ENCODE measurements at places on chromosomes 4 and X.
A peak's percentile ranks its signal among the peaks of the same experiment; 100 is the strongest.

GRCh38 chr4:188620608-188621007 is 481.4 kb downstream of the TRIML1 start:
- DNase-seq, result no peak

- DNase-seq, result no peak
Measured at GRCh38 chrX:98523026-98523425, 1639.3 kb downstream of the RPA4 start.

- no peak for DNase-seq
Measured at GRCh38 chrX:24184018-24184417, 34.5 kb downstream of the ZFX start.

DNA sequence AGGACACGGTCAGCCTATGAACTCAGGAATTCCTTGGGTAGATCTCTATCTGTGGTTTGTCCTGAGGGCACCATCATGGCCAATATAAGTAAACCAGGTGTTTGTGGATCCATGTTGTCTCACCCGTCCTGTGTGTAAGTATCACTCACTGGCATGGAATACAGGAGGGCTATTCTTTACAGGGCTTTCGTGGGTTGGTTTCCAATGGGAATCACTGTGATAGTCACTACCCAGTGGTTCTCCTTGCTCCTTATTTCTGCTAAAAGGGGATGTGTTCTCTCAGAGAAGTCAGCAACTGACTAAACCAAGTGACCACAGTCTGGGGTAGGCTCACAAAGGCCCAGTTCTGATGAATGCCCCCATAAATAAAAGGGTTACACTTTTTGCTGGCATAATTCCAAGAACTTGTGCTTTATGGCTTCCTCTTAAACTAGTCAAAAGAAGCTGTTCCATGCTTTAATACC is 236.7 kb upstream of the JADE1 start:
- no peak for DNase-seq

GRCh38 chrX:9873952-9874351 is 87.7 kb downstream of the SHROOM2 start:
- DNase-seq, result no peak

DNA sequence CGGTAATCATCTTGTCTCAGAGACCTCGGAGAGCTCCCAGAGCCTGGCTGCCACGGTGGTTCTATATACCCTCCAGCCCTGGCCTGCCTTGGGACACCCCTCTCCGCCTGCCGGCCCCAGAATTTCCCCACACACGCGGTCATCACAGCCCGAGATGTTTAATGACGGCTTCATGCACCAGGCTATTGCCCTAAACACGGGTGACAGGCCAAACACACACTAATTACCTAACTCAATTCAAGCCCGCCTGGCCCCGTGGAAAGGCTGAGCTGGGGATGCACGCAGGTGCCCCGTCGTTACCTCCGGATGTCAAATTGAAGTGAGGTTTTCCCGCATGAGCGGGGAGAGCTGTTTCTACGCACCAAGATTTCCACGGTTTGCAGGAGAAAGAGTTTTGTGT is 72.9 kb upstream of the PPP2R3B start:
- no peak for DNase-seq

DNA sequence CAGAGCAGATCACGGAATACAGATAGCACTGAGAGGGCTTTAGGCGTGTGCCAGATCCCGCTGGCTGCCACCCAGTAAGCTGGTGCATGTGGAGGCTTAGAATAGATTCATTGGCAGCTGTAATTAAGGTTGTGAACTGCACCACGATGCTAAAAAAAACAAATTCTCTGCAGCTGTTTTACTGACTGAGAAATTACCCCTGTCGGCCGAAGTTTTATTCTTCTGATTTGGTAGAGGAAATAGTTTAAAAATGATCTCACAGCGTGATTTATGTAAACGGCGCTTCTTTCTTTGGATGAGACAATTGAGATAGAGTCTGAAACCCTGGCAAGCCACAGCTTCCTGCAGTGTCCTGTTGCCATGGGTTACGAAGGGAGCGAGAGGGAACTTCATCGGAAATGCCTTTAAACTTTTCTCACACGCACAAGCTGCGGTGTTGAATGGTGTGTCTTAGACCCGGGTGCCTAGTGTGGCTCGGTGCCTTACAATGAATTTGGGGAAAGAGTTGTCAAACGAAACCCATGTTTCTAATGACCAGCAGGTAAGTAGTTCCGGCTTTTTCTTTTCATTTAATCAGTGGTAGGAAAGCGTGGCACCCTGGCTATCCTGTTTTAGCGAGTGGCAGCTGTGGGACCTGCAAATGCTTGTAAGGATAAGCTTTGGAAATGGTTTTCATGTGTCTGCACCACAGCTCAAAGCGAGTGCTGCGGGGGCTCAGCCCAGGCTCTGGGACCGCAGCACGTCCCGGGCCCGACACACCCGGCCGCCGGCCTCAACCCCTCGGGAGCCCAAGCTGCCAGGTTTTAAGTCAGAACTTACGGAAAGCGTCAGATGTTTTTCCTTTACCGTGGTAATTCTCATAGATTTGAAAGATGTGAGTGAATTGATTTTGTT is 71.7 kb upstream of the HGFAC start:
- peak; percentile 57 for DNase-seq

DNA sequence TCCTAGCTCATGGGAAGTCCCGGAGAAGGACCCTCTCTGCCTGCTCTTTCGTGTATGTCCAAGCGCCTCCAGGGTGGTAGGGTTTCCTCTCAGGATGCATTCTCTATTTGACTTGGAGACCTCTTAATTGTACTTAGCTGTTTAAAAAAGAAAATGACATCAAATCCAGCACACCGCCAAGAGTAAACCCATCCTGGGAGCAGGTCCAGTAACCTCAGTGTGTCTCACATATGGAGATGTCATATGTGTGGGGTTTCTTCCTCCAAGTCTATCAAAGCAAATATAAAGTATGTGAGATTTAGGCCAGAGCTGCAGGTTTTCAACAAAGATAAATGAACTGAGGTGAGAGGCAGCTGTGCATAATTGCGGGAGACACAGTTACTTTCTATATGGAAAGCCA is 209.4 kb upstream of the ANXA3 start:
- no peak for DNase-seq

DNA sequence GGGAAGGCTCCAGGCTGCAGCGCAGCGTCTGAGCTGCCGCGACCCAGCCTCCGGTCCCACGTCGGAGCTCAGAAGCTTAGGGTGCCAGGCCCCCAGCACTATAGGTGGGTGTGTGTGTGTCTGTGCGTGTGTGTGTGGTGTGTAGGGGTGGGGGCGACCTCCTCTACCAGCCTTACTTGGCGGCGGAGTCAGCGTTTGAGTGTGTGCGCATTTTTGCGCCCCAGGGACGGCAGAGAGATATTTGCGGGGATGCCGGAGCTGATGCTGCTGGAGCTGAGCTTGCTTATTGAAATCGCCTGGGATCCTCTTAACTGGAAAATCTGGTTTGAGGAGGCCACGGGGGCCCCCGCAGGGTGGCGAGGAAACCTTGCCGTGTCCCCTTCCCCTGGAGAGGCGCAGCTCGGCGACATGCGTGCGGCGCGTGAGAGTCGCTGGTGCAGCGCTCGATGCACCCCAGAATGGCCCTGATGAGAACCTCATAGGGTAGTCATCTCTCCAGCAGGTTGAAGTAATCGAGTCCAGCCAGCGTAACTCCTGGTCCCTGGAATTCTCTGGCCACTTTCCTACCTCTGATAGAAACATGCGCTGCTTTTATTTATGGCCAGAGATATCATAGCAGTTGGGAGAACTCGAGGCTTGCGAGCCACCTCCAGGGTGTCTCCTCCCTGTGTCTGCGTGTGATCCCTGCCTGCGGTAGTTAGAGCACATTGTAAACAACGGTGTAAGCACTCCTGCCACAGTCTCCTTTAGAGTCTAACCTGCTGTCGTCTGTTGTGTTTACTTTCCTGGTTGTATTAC is 2.7 kb downstream of the ADGRL3 start:
- DNase-seq, result no peak

DNA sequence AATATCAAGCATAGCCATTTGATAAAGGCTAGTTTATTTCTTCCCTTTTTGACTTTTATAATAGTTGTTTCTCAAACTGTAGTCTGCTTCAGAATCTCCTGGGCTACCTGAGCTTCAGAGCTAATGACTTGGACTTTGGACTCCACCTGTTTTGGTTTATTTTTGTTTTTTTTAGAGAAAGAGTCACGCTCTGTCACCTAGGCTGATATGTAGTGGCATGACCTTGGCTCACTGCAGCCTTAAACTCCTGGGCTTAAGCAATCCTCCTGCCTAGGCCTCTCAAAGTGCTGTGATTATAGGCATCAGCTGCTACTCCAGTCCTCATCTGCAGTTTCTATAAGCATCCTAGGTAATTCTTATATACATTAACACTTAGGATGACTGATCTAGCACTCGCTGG is 90.5 kb downstream of the DDIT4L start:
- DNase-seq, result no peak

DNA sequence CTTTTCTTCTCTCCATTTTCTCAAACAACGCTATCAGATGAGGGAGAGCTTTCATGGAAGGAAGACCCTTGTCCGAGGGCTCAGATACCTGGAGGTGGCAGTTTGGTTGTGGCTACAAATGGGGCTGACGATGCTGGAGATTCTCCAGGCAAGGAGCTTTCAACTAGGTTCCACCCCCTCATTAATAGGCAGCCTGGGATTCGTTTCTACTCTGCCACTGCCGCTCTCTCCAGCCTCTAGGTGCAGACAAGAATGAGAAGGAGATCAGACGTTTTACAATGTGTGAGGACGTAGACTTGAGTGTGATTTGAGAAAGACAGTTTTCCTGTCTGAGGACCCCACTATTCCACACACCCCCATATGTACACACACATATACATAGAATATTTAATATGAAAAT is 53.1 kb downstream of the ETNPPL start:
- DNase-seq, result no peak

DNA sequence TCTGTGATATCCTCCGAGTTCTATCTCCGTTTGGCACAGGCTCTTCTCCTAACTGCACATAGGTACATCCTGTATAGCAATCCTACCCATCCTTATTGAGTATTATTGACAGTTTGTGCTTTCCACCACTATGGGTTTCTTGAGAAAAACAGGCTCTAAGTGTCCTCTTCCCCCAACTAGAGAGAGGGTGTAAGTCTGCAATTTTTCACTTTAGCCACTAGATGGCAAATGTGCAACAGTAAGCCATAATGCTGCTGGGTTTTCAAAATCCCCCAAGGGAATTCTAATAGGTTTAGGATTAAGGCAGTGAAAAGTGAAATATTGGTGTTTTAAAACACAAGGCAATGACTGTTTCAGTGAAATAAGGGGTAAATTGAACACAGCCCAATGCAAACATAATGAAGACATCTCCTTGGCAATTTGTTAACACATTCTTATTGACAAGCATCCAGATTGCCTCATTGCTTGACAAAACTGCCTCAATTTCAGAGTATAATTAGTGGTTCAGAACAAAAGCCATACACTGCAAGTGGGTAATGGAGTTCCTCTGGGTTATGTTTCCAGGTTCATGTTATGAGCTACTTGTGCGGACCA is 239.0 kb upstream of the HTR2C start:
- DNase-seq, result no peak

- DNase-seq, result no peak
Measured at GRCh38 chr4:13570916-13571315, 26.6 kb upstream of the NKX3-2 start.

DNA sequence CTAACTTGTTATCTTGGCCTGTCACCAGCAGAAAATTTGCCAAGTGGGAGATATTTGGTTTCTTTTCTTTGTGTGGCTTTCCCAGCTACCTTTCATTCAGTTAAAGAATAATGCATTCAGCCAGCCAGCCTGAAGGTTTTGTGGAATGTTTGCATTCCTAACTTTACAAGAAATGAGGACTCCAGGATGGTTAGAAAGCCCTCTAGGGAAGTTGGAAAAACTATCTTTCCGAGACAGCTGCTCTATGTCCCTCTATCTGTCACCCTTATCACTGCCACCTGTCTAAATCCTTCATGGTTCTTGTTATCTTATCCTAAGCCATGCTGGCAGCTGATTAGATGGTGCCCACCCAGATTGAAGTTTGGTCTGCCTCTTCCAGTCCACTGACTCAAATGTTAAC is 384.2 kb downstream of the SH3BGRL start:
- no peak for DNase-seq

DNA sequence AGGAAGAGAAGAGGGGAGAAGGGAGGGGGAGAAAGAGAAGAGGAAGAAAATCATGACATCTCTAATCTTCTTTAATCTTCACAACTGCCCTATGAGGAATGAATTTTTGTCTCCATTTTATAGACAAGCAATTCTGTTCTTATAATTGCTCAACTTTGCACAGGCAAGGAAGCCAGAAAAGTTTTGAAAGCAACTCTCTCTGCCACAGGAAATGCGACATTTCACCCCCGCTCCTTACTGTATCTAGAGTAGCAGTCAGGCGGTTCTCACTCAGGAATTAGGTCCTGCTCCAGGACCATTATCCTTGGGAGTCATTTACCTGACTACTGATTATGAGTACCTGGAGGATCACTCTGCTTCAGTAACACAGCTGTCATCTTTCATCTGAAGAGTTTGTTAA is 69.2 kb upstream of the FAM9A start:
- DNase-seq, result no peak

DNA sequence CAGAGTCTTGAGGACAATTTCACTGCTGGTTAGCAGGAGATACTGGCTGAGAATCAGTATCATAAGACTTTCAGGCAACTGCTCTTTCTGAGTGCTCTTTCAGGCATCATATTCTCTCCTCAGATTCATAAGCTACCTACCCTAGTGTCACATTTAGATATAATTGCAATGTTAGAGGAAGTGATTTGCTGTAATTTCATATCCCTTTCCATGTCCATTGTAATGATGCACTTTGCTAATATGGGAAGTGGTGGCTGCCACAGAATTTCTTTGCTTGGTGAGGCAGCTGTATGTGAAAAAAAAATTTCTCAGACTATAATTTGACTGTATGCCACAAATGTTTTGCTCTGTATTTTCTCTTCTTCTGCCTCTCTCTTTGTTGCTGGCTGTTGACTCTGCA is 63.3 kb downstream of the DOCK11 start:
- no peak for DNase-seq

DNA sequence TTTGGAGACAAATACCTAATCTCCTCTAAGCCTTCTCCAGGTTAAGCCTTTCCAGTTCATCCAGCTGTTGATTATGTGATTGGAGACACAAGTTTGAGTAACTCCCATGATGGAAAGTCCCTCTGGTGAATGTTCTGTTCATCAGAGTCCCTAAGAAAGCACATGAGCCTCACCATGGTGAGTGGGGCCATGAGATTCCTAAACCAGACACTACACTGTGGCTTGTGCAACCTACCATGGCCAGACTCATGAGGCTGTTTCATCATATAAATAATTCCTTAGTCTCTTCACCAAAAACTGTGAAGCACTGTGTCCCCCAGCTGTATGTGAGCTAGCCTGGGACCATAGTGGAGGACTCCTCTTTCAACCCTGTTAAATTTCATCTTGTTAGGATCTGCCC is 14.4 kb downstream of the PKD2 start:
- DNase-seq, result no peak

- no peak for DNase-seq
Measured at GRCh38 chr4:169201222-169202144, 69.3 kb downstream of the SH3RF1 start.

DNA sequence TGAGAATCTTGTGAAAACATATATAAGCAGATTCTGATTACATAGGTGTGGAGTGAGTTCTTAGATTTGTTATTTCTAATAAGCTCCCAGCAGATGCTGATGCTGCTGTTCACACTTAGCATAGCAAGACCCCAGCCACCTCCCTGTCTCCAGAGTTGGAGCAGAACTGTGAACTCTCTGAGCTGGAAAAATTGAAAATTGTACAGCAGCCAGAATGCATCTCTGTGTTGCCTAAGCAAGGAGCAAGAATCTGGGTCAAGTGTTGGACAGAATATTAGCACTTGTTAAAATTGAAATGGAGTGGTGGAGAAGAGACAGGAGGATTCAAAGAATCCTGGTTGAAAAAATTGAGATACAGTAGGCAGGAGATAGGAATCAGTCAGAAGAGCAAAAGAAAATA is 146.6 kb upstream of the FAM47C start:
- no peak for DNase-seq

Measured in H54 (cell line).